ENCODE measurements at places on chromosomes 11 and 22. TPM values are rescaled to one million over a fixed set of nuclear protein-coding genes. Genes with fewer than 3 reads are reported as not detected.

The HBB gene
- not detected for polyA plus RNA-seq

The OR51I1 gene
- polyA plus RNA-seq: not detected

The ZBED5 gene
- polyA plus RNA-seq: 17.0 TPM

The C11orf16 gene
- polyA plus RNA-seq: not detected

The CELSR1 gene
- polyA plus RNA-seq: 0.37 TPM

The CSNK2A3 gene
- polyA plus RNA-seq: 1.4 TPM

The ATL3 gene
- 19.4 TPM for polyA plus RNA-seq

Measured in naive thymus-derived CD8-positive, alpha-beta T cell (primary cell).